ENCODE measurements at places on chromosomes 7 and 10. TPM values are rescaled to one million over a fixed set of nuclear protein-coding genes. Genes with fewer than 3 reads are reported as not detected.

Gene INMT
- 19.9 TPM for total RNA-seq

DNA sequence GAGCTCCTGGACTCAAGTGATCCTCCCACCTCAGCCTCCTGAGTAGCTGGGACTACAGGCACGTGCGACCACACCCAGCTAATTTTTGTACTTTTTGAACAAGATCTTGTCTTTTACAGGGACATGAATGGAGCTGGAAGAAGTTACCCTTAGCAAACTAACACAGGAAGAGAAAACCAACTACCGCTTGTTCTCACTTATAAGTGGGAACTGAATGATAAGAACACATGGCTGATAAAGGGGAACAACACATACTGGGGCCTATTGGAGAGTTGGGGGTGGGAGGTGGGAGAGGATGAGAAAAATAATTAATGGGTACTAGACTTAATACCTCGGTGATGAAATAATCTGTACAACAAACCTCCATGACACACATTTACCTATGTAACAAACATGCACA is 70.9 kb upstream of the INHBA start:
- no peak for DNase-seq

DNA sequence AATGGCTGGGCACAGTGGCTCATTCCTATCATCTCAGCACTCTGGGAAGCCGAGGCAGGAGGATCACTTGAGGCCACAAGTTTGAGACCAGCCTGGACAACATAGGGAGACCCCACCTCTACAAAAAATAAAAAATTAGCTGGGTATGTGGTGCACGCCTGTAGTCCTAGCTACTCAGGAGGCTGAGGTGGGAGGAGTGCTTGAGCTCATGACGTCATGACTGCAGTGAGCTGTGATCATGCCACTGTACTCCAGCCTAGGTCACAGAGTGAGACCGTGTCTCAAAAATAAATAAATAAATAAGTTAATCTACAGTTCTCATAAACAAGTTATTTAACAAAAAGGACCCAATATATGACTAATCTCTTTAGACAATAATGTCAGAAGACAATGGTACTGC is 76.2 kb downstream of the TPK1 start:
- no peak for DNase-seq

Gene R3HCC1L
- 18.3 TPM for total RNA-seq

GRCh38 chr7:95660023-95660434 is 63.7 kb upstream of the PDK4 start:
- DNase-seq: no peak

GRCh38 chr7:7203813-7204575 is 21.6 kb downstream of the C1GALT1 start:
- no peak for DNase-seq

DNA sequence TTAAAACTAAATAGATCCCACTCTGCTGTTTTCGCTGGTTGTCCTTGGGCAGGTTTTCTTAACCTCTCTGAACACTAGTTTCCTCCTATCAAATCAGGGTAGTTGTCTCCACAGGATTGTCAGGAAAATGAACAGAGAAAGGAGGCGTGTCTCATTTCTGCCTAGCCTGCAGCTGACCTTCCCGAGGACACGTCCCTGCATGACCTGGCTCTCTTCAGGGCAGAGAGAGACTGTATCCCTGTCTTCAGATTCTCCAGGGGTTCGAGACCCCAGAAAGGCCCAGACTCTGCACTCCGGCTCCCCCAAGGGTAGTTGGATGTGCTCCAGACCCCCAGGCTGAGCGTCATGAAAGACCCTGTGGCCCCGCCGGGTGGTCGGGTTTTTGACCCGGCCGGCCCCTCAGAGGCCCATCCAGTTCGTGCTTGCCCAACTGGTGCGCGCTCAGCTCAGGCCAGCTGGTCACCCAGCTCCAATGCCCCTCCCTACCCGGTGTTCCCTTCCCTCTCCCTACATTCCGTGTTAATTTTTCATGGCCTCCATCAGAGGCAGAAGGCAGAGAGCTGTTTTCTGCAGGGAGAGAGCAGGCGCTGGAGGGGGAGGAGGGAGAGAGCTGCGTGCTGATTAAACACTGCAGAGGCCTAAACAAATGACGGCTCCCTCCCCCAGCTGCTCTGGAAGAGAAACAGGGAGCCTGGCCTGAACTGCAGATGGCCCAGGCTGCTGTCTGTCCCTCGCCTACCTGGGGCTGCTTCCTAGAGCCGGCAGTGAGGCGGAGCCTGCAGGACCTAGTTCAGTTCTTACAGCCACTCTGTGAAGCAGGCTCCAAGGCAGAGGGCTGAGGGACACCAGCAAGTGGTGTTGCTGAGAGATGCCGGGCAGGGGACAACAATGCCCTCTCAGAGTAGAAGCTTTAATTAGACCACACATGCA is 86.2 kb upstream of the PPIF start:
- DNase-seq: no peak

Gene SNCG
- 40.2 TPM for total RNA-seq

- DNase-seq: no peak
Measured at GRCh38 chr7:132568962-132569361, 7.3 kb downstream of the PLXNA4 start.

Data from thyroid gland (tissue), 4 donors.